ENCODE measurements at places on chromosomes 2 and 18.

DNA sequence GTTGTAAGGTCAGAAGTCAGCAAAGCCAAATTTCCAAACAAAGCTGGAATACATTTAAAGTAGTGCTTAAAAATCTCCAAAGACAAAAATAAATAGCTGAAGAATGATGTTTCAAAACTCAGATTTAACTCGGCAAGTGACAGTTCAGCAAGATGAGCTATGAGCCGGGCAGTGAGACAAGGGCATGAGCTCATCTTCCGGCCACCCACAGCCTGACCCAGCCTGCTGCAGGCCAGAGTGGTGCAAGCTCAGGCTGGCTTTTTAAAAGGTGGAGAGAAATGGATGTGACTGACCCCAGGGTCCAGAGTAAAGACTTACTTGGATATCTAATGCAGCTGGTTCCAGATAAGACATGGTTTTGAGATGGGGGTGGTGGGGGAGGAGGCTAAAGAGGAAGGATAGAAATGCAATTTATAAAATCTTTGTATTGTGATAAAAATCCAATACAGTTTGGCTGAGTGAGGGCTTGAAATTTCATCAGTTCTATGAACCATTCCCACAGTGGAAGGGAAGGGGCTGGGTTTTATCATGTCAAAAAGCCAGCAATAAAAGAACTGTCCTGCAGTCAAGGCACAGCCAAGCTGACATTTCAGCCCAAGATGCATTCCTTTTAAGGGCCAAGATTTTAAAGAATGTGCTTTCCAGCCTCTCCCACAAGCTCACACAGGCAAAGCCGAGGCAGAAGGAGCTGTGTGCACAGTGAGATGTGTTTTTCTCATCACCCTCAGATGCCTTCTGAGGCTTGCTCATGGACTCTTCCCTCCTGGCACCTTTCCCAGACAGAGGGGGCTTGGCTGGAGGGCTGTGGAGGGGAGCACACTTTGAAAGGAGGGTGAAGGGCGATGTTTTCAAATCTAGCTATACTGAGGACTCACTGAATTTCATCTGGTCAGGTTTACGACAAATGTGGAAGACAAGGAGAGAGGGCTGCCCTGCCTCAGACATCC is 97.9 kb upstream of the KLHL29 start:
- no peak for DNase-seq

- DNase-seq = no peak
Measured at GRCh38 chr2:168956392-168956791, 55.3 kb downstream of the G6PC2 start.

DNA sequence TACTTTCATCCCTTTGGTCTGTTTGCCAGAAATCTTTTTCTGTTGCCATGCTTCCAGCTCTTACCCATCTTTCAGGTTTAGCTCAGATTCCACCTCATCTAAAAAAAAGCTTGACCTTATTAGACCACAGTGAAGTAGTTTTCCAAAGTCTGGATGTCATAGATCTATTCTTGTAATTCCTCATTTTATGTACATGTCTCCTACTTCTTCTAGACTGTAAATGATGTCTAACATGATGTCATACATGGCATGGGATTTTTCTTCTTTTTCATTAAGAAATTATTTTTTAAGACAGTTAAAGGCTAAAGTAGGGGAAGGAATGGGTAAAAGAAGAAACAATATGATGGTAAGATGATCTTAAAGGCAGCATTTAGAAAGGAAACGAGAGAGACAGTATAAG is 11.3 kb downstream of the GLS start:
- no peak for DNase-seq

GRCh38 chr2:42486145-42486906 is 7.5 kb downstream of the KCNG3 start:
- no peak for DNase-seq

- no peak for DNase-seq
Measured at GRCh38 chr2:216402751-216403150, 9.5 kb upstream of the SMARCAL1 start.

DNA sequence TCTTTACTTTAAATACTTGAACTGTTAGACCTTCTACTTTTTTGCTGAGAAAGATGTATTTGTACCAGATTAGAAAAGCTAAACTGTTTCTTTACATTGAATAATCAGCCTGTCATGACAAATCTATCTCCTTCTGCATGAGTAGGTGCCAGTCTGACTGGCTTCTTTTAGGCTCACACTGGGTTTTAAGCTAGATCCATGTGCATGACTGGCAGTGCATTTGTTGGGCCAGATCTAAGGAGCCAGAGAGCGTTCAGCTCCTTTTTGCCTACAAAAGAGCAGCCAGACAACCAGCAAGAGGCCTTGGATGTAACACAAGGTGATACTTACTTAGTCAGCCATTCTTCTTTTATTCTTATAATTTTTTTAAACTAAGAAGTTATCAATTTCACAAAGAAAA is 82.0 kb upstream of the OTX1 start:
- DNase-seq = no peak

- DNase-seq = no peak
Measured at GRCh38 chr2:209424199-209424701, 403 bp downstream of the MAP2 start.

- DNase-seq = no peak
Measured at GRCh38 chr2:29307519-29307918, 192.3 kb downstream of the CLIP4 start.

GRCh38 chr2:172863341-172863740 is 127.7 kb downstream of the RAPGEF4 start:
- no peak for DNase-seq

GRCh38 chr2:16623031-16623430 is 42.6 kb downstream of the CYRIA start:
- DNase-seq = no peak

DNA sequence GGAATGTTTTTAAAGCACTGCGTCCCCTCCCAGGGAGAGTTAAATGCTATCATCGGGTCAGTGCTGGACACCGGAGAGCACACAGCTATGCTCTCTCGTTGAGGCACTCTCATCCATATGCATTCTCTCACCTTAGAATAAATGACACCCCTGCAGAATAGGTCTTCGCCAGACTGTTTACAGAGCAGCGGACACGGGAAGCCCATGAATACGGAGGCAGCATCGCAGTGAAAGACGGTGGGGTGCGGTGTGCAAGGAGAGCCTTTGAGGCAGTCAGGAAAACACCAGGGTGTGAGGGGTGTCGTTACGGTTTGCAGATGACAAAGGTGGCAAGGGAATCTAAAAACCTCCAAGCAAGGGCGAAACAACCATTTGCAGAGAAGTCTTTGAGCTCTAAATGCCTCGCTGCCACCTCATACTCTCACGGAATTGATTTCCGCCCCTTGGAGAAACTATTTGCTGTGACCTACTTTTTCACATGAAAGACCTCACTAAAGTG is 169.2 kb upstream of the FHL2 start:
- DNase-seq = no peak

DNA sequence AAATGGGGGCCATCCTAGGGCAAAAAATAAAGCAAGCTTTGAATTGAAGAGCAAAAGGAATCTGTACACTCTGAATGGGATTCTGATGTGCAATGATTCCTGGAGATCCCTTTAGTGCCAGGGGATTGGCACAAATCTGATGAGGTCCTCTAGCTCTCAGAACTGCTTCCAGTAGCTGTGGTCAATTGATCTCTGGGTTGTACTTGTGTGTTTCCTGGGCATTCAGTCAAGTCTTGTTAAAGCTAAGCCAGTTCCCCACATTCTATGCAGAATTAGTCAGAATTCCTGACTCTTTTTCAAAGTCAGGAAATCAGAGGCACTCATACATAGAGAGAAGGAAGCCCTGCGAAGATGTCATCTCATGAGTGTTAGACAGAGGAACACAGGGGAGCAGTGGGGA is 161.3 kb downstream of the DNER start:
- no peak for DNase-seq

DNA sequence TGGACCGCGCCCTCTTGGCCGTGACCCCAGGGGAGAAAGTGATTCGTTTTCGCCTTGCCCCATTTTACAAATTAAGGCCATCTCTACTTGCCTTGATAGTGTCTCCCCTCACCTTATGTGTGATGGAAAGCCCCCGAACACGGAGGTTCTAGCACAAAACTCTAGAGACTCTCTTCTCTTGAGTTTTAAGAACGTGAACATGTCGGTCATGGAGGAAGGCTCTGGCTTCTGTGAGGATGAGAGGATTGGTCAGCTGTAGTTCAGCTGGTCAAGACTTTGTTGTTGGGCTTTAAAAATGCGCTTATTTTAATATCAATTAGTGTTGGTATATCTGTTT is 828 bp downstream of the DYNC1I2 start:
- no peak for DNase-seq

GRCh38 chr2:221444106-221444505 is 128.0 kb downstream of the EPHA4 start:
- DNase-seq = no peak

- DNase-seq = no peak
Measured at GRCh38 chr2:210620456-210620855, 64.1 kb downstream of the CPS1 start.

GRCh38 chr2:111910609-111911277 is 12.3 kb downstream of the MERTK start:
- no peak for DNase-seq

- no peak for DNase-seq
Measured at GRCh38 chr2:193946806-193947205, 1710.2 kb upstream of the SLC39A10 start.

DNA sequence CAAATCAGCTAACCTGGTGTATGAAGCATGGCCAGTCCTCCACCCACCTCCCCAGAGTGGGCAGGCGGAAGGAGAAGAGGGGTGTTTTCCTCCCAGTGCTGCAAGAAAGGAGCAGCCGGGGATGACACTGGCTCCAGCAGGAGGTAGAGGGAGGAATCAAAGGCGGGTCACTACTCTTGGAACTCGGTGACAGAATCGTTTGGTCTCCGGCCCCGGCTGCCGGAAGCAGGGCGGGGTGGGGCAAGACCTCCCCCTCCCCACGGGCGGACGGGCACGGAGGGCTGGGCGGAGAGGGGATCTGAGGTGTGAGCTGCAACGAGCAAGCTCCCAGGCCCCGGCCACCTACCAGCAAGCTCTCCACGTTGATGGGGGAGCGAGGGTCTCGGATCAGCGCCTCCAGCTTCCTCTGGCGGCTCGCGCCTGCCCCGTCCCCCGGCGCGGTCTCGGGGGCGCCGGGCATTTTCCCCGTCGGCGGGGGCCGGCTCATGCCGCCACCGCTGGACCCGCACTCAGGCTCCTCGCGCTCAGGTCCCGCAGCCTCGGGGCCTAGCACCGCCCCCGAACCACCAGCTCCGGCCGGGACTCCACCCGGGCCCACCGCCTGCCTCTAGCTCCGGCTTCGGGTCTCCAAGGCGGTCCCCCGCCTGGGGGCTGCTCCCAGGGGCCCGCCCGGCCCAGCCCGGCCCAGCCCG is 640 bp downstream of the ROCK2 start:
- no peak for DNase-seq

GRCh38 chr2:222180619-222181018 is 118.2 kb downstream of the PAX3 start:
- no peak for DNase-seq

DNA sequence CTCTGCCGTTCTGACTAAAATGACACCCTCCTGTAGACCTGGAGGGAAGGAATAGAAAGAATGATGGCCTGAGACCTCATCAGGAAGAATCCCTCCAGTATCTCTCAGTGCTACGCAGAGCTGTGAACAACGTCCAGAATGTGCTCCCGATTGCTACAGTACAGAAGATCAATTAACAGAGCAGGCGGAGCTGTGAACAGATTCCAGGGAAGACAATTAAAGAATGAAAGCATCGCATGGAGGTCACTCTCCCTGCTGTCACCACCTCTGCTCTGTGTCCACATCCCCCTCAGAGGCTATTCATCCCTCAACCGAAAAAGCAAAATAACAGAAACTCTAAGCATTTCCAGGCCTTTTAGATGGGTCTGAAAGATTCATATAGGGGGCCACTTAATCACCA is 481.0 kb downstream of the EIPR1 start:
- no peak for DNase-seq

DNA sequence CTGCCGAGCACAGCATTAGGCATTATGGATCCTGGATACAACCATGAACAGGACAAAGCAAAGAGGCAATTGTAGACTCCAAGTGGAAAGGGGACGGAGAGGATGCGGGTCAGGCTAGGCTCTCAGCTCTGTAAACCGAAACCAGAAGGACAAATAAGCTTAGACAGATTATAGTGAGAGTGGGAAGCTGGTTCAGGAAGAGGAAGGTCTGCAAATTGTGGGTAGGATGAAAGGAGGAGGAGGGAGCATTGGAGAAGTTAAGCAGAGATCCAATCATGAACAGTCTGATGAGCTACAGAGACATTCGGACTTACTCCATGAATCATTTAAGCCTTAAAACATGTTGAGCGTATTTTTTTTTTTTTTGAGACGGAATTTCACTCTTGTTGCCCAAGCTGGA is 3.0 kb downstream of the MSH6 start:
- peak; percentile 34 for DNase-seq

DNA sequence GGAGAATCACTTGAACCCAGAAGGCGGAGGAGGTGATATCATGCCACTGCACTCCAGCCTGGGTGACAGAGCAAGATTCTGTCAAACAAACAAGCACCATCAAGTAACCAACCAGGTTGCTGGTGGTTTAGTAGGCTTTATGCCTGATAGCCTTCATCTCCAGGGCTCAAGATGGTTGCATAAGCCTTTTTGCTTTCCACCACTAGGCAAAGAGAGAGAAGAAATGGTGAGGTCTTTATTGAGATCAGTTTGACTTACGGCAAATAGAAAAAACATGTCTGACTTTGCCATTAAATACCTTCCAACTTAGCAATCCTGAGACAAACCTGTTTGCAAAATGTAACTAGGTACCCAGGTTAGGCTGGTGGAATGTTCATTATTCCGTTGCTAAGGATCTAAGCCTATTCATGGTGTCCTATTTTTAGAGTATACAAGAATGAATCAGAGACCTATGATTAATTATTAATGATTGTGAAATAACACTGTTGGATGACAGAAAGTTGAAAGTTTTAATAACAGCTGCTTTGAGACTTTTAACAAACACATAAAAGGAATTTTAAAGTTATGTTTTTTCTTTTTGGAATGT is 53.5 kb upstream of the SLC38A11 start:
- no peak for DNase-seq

GRCh38 chr18:57915865-57916582 is 112.9 kb upstream of the ATP8B1 start:
- DNase-seq = peak; percentile 28

DNA sequence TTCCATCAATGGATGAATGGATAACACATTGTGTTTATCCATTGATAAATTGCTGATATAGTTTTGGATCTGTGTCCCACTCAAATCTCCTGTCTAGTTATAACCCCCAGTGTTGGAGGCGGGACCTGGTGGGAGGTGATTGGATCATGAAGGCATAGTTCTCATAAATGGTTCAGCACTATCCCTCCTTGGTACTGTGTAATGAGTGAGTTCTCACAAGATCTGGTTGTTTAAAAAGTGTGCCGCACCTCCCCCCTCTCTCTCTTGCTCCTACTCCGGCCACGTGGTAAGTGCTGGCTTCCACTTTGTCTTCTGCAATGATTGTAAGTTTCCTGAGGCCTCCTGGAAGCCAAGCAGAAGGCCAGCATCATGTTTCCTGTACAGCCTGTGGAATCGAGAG is 23.9 kb upstream of the SPATA3 start:
- no peak for DNase-seq

- no peak for DNase-seq
Measured at GRCh38 chr18:77376043-77376732, 126.5 kb downstream of the GALR1 start.

DNA sequence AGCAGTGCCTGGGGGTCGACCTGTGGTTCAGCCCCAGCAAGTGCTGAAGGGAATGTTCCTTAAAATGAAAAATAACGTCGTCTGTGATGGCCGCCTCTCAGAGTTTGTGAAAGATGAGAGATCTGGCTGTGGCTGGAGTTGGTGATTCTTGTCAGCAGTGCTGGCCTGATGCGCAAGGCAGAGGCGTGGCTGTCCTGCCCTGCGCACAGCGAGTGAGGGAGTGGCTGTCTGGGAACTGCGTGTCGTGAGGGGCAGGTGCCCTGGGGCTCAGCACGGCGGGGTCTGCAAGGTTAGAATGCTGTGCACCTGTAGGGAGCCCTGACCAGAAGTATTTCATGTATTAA is 8.8 kb downstream of the NFATC1 start:
- DNase-seq = no peak

Measured in GF-D8 (cell line).